Tibial artery (tissue), 4 donors: ENCODE measurements at places on chromosomes 6 and 20.
A peak's percentile ranks its signal among the peaks of the same experiment; 100 is the strongest.

- no peak for DNase-seq
These were observed 3.2 kb upstream of the DDO start for GRCh38 chr6:110418594-110418993.

DNA sequence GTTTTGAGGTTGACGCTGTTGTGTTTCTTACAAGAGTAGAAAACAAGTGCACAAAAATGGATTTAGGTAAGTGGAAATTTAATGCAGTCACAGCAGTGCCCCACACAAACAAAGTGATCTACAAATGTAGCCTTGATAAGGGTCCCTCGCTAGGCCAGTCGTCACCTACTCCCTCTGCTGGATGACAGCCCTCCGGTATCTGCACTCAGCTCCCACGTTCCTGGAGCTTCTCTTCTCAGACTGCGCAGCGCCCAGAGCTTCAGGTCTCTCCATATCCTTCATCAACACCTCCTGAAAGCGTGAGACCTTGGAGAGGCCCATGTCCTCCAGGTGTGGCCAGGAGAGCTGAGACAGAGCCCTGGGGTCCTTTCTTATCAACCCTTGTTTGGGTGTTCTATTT, 58.3 kb upstream of the MAP3K4 start:
- DNase-seq = no peak

GRCh38 chr6:168103050-168103830, 24.2 kb upstream of the FRMD1 start:
- DNase-seq = no peak

- DNase-seq = no peak
These were observed 969.6 kb downstream of the EYS start for GRCh38 chr6:64737418-64737817.

- no peak for DNase-seq
These were observed 48.4 kb upstream of the DSN1 start for GRCh38 chr20:36821964-36822437.

DNA sequence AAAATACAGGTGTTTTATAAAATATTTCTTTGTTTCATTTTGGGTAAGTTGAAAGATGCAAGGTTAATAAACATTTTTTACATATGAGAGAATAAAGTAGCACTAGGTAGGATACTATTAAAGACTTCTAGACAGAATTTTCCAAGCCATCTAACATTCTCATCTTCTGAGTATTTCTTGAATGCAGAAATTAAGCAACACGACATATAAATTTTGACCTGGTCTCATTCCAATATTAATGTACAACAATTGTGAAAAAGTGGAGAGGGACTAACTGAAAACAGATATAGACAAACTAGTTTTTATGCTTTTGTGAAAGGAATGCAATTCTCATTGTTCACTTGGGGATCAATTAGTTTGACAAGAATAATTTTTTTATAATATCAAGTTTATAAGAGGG, 11.5 kb upstream of the FOXO3 start:
- DNase-seq = no peak

GRCh38 chr20:56373942-56374341, 15.2 kb downstream of the FAM210B start:
- no peak for DNase-seq

DNA sequence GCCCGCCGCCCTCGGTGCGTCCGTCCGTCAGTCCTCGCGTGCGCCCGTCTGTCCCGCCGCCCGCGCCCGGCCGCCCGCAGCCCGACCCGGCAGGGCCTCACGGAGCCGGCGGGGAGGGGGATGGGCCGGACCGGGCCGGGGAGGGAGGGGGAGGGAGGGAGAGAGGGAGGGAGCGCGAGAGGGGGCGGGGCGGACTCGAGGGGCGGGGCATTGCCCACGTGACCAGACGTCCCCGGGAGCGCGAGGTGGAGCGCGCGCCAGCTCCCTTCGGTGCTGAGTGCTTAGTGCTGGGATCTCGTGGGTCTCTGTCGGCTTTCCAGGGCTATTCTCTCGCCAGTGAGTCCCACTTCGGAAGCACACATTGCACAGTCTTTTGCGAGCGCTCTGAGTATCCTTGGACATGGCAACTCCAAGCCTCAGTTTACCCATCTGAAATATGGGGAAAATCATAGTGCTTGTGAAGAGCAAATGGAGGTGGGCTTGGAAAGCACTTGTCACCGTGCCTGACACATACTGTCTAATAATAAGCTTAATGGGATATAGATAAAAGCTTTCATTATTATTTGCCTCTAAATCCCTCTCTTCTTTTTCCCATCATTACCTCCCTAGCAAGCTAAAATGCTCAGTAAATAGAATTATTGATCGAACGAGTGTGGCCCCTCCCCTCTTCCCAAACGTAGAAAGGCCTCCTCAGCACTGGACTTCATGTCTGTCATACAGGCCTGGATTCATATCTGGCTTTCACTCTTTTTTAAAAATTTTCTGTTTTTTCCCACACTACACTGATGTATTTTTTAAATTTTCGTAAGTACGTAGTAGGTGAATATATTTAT, at the start of gene NCOA6:
NCOA6 (minus strand) TSS at position 122 of the 833 bp plus-strand sequence. CDS start 43,296 bp downstream, outside the sequence.
- peak; percentile 84 for DNase-seq

DNA sequence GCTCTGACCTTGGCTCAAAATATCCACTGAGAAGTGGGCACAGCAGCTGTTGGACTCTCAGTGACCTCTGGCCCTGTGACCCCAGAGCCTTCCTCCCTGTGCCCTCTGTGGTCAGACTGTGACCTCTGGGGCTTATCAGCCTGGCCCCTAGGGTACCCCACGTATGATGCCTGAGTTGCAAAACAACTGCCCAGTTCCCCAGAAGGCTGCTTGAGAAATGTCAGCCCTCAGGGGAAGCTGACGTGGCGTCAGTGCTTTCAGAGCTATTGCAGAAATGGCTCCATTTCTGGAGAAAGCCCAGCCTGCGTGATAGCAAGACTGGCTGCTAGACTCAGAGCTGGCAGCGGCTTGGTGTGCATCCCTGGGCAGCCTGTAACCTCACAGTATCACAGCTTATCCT, 31.5 kb upstream of the TGM2 start:
- DNase-seq = peak; percentile 95

DNA sequence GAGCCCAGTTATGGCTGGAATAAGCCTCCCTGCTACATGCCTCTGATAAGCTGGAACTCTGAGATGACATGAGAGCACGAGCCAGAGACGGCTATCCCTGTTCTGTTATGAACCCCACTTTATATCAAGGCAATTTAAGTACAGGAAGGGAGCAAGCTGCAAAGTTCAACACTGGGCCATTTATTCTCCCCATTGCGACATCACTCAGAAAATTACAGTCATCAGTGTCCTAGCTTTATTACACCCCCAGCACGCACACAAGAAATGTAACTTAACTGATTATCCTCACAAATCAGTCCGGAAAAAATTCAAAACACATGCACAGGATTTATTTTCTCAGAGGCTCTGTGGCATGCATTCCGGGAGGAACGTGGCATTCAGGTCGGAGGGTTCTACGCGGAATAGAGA, 125.3 kb upstream of the SLC2A12 start:
- no peak for DNase-seq

DNA sequence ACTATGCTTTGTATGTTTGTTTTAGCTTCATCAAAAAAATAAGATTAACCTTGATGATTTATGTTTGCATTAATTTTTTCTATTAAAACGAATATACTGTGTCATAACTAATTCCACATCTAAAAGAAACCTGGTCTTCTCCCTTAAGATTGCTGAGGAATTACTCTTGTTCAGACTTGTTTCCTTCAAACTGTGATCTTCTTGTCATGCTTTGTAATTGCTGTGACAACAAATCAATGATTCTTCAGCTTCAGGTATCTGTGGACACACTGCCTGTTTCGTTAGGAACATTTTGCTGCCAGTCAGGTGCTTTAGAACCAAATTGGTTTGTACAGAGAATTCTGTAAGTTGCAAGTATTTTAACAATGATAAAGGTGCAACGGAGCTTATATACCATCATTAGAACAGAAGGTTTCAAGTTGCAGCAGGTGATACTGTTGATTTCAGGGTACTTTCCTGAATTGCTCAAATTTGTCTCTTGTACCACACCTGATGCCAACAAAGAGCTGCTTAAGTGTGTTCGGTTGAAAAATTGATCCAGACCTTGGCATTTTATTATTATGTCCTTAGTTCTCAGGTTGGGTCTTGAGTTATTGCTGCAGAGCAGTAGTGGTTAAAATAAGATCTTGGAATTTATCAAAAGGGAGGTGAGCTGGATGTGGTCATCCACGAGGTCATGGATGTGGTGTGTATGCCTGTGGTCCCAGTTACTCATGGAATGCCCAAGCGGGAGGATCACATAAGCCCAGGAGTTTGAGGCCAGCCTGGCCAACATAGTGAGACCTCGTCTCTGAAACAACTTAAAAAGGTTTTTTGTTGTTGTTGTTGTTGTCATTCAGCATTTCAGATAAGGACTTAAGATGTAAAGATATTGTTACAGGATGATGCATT, 19.5 kb downstream of the SYTL3 start:
- DNase-seq = no peak

- peak; percentile 93 for DNase-seq
These were observed 18.1 kb downstream of the OR2B2 start for GRCh38 chr6:27893836-27894807.

GRCh38 chr6:138485586-138486248, 13.6 kb downstream of the NHSL1 start:
- no peak for DNase-seq

DNA sequence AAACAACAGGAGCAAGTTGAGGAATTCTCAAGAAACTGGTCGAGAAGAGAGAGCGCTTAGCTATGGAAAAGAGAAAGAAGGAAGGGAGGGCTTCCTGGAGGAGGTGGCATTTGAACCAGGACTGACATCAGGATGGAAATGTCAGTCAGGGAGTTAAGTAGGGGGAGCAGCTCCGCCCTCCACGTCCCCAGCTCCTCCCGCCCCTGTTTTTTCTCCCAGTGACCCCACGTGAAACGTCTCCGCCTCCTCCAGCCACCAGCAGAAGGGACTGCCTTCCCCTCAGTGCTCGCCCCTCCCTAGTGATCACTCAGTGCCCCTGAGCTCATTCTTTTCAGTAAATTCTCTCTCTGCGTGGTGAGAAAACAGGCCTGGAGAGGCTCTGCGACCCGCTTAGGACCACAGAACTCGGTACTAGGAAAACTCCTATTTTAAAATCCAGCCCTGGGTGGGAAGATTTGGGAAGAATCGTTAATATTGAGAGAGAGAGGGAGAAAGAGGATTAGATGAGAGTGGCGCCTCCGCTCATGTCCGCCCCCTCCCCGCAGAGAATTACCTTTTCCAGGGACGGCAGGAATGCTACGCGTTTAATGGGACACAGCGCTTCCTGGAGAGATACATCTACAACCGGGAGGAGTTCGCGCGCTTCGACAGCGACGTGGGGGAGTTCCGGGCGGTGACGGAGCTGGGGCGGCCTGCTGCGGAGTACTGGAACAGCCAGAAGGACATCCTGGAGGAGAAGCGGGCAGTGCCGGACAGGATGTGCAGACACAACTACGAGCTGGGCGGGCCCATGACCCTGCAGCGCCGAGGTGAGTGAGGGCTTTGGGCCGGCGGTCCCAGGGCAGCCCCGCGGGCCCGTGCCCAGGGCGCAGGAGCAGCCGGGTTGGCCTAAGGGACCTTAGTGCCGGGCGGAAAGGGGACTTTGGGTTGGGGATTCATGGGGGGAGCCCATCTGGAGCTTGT, 4.6 kb downstream of the HLA-DPB1 start:
- DNase-seq = peak; percentile 86

GRCh38 chr6:51738614-51739013, 348.8 kb downstream of the PKHD1 start:
- DNase-seq = no peak

DNA sequence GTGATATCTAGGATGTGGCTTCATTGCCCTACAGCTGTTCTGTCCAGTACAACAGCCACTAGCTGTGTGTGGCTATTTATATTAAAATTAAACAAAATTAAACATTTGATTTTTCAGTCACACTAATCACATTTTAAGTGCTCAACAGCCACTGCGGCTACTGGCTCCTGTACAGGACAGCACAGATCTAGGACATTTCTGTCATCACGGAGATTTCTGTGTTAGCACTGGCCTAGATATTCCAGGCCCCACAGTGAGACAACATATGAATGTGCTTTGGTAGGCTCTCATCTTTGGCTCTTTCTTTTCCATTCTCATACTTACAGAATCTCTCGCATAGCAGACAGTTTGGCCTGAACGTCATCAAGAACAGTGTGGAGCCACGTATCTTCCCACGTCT, 48.4 kb upstream of the ZBTB24 start:
- no peak for DNase-seq

- DNase-seq = no peak
These were observed 140.6 kb upstream of the SCGN start for GRCh38 chr6:25511376-25511775.

GRCh38 chr6:158358450-158359077, 46.3 kb downstream of the TULP4 start:
- no peak for DNase-seq

- DNase-seq = no peak
These were observed 75.8 kb downstream of the GJA10 start for GRCh38 chr6:89970072-89970471.

DNA sequence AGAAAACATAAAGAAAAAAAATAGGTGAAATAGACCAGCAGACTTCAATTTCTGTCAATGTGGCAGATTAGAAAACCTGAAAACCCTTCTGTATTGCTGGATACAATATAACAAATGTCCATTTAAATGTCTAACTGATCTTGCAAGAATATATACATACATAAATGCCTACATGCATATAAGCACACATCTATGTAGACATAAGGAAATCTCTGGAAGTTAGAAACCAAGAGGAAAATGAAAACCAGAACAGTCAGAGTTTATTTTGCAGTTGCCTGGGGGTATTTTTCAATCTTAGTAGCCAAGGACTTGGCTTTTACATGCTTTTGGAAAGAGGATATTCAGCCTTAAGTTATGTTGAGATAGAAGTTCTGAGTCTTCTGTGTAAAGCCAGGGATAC, 184.0 kb downstream of the RPS12 start:
- no peak for DNase-seq

- no peak for DNase-seq
These were observed 81.5 kb downstream of the HAO1 start for GRCh38 chr20:7858734-7859250.

- no peak for DNase-seq
These were observed 271.4 kb downstream of the EYA4 start for GRCh38 chr6:133512410-133513016.

- DNase-seq = no peak
These were observed 31.8 kb upstream of the NT5E start for GRCh38 chr6:85418059-85418458.

- DNase-seq = no peak
These were observed 327.9 kb upstream of the QKI start for GRCh38 chr6:163086624-163086920.

- DNase-seq = no peak
These were observed 38.7 kb upstream of the ECI2 start for GRCh38 chr6:4174042-4174441.

DNA sequence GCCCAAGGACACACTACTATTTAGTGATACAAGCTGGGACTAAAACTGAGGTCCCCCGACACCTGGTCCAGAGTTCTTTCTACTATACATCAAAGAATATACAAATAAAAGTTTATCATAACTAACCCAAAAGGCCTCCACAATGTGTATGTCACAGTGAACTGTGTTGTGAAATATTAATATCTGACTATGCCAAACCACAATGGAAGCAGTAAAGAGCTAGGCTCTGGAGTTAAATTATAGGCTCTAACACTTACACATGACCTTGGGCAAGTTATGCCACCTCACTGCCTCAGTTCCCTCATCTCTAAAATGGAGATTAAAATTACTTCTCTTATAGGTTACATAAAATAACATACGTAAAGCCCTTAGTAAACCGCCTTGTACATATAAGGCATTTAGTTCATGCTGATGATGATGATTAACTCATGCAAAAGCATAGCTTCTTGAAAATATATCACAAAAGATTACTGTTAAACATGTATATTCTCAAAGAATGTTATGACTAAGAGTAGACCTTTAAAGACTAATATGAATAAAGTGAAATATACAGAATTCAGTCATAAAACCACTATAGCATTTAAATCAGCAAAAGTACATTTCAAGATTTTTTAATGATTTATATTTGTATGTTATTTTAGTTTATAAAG, 5.7 kb downstream of the SUPT3H start:
- no peak for DNase-seq
